ENCODE measurements at places on chromosomes 1 and 21.
A peak's percentile ranks its signal among the peaks of the same experiment; 100 is the strongest.

- no peak for DNase-seq
Measured at GRCh38 chr1:61539720-61540462, 185.1 kb downstream of the TM2D1 start.

DNA sequence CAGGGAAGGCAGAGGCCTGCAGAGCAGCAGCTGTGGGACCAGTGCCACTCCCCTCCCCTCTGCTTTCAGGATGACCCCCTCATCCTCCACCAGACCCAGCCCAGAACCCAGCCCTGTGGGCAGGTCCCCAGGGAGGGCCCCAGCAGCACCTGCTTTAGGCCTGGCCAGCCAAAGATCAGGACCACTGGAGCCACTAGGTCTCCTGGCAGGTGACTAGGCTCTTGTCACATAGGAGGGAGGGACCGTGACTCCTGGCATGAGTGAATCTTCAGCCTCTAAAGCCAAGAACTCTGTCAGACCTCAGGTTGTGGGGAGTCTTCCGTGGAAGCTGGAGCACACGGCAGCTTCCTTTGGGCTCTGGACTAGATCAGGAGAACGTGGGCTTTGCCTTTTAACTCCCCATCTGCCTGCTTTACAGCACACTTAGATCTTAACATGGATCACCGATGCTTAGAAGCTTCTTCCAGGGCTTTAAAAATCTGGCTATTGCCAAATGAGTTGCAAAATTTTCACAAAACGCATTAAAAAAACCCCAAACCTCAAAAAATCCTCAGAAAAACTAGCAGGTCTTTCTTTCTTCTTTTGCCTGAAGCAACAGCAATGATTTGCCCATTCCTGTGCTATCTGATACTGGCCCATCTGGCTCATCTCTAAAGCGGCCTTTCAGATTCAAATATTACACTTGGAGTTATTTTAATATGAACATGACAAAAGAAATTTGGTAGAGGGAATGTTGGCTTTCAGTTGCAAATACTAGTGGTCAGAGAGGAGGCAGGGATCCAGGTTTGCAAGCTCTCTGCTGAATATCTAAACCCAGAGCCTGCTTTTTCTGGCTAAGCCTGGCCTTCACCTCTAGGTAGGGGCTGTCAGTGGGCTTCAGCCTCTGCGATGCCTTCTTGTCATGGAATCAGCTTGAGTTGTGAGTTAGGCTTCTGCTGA lies 235.2 kb downstream of the SDCCAG8 start:
- DNase-seq: no peak

DNA sequence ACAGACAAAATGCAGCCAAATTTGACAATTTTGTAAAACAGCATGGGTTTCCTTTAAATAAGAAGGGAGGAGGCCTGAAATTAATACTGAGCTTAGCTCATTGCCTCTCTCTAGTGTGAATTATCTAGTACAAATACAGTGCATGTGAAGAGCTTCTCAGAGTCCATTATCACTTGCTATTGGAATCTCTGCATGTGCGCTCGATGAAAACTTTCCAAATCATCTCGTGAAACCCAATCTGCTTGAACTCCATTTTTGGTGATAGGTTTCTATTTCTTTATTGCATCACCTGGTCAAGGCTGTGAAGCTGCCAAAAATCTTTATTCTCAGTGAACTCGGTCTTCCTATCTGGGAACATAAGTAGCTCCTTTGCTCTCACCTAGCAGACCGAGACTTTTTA lies 49.5 kb upstream of the LYPLAL1 start:
- no peak for DNase-seq

GRCh38 chr1:100928128-100928527 lies 32.2 kb downstream of the SLC30A7 start:
- DNase-seq: peak; percentile 43

DNA sequence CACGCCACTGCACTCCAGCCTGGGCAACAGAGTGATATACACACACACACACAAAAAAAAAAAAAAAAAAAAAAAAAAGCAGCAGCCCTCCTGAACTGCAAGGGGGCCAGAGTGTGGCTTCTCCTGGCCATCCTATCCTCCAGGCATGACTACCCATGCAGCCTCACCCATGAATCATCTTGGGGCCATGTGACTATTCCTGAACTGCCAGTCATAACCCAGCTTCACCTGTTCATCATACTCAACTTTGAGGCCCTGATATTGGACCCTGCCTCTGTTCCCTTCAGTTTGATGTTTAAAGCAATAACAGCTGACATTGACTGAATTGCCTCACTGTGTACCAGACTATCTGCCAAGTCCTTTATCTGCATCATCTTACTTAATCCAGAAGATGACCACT lies 2.8 kb upstream of the HPCAL4 start:
- DNase-seq: no peak

- no peak for DNase-seq
Measured at GRCh38 chr1:186026946-186027345, 292.8 kb downstream of the HMCN1 start.

GRCh38 chr1:65407877-65408276 lies 12.6 kb upstream of the LEPR start:
- DNase-seq: no peak

- no peak for DNase-seq
Measured at GRCh38 chr1:154859786-154860155, 10.3 kb downstream of the KCNN3 start.

- peak; percentile 39 for DNase-seq
Measured at GRCh38 chr21:44626262-44626661, 631 bp upstream of the KRTAP10-9 start.

DNA sequence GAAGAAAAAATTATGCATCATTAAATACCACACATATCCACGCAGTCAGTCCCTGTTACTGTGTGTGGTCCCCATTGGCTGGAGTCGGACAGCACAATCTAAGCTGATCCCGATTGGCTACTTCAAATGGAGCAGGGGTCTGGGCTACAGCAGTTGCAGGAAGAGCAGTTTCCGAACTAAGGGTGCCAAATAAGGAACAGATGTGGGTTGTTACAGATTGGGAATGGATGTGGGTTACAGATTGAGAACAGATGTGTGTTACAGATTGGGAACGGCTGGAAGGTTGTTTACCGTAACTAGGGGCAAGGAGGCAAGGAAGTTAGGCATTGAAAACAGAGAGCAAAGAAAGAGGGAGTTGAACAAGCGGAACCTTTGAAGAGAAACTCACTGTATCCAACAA lies 19.9 kb downstream of the OR2L13 start:
- no peak for DNase-seq

- no peak for DNase-seq
Measured at GRCh38 chr21:18387994-18388393, 15.6 kb downstream of the TMPRSS15 start.

- no peak for DNase-seq
Measured at GRCh38 chr1:30417001-30417700, 306.2 kb downstream of the MATN1 start.

DNA sequence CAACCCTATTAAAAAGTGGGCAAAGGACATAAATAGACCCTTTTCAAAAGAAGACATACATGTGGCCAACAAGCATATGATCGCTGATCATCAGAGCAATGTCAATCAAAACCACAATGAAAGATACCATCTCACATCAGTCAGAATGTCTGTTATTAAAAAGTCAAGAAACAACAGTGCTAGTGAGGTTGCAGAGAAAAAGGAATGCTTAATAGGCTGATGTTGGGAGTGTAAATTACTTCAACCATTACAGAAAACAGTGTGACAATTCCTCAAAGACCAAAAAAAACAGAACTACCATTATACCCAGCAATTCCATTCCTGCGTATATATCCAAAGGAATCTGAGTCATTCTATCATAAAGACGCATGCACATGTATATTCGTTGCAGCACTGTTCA lies 13.2 kb downstream of the USH2A start:
- no peak for DNase-seq

DNA sequence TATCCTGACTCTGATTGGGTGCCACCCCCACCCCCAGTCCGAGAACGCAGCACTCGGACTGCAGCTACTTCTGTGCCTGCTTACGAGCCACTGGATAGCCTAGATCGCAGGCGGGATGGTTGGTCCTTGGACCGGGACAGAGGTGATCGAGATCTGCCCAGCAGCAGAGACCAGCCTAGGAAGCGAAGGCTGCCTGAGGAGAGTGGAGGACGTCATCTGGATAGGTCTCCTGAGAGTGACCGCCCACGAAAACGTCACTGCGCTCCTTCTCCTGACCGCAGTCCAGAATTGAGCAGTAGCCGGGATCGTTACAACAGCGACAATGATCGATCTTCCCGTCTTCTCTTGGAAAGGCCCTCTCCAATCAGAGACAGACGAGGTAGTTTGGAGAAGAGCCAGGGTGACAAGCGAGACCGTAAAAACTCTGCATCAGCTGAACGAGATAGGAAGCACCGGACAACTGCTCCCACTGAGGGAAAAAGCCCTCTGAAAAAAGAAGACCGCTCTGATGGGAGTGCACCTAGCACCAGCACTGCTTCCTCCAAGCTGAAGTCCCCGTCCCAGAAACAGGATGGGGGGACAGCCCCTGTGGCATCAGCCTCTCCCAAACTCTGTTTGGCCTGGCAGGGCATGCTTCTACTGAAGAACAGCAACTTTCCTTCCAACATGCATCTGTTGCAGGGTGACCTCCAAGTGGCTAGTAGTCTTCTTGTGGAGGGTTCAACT lies 2.1 kb downstream of the RBM15 start:
- no peak for DNase-seq

GRCh38 chr1:218829097-218829496 lies 344.6 kb upstream of the LYPLAL1 start:
- no peak for DNase-seq

DNA sequence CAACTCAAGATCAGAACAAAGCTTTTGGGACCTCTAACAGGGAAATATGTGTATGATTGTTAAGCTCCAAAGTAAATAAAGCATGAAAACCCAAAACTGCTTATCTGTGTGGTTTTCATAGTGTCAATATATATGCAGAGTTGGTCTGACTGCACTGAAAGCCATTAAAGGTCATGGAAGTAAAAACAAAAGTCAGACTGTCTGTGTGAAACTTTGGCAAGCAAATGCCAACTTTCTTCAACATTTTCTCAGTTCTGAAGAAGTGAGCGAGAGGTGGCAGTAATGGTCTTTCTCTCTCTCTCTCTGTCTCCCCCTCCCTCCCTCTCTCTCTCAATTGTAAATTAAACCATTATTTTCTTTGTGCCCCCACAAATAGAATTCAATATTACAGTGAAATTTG lies 100.1 kb upstream of the S1PR1 start:
- peak; percentile 50 for DNase-seq

GRCh38 chr1:225962440-225962975 lies 21.5 kb upstream of the LEFTY2 start:
- peak; percentile 51 for DNase-seq

GRCh38 chr1:41734201-41734970 lies 184.3 kb downstream of the HIVEP3 start:
- DNase-seq: no peak

DNA sequence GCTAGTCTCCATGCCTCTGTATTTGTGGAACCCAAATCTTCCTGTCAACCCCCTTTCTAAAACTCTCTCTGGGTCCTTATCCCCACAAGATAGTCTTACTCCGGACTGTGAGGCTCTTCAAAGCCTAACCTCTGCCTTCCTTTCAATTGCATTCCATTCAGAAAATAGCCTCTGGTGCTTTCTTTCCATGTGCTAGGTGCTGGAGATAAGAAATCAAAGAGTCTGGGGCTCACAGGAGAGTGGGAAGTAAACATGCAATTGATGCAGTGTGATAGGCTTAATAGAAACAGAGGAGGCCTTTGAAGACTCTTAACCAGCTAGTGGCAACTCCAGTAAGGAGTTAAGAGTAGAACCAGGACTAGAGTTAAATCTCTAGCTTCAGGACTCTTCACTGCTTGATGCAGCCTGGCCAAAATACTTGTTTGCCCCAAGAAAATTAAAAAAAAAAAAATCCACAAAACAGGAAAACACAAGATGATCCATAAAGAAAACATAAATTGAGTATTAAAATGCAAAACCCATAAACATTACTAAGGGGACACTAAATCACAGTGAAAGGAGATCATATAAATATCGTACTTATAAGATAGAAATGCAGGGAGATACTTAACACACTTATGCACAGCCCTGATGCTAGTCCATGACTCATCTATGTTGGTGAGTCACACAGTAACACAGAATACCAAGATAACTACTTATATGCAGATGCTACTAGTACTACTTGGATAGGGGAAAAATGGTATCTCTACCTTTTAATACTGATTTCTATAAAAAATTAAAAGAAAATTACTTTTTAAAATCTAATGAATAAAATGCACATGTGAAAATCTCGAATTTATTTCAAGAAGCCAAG lies 341.5 kb downstream of the KCNH1 start:
- DNase-seq: no peak

GRCh38 chr1:108209456-108210108 lies 9.4 kb upstream of the SLC25A24 start:
- DNase-seq: peak; percentile 7

- no peak for DNase-seq
Measured at GRCh38 chr21:26790296-26790695, 54.9 kb downstream of the ADAMTS1 start.

DNA sequence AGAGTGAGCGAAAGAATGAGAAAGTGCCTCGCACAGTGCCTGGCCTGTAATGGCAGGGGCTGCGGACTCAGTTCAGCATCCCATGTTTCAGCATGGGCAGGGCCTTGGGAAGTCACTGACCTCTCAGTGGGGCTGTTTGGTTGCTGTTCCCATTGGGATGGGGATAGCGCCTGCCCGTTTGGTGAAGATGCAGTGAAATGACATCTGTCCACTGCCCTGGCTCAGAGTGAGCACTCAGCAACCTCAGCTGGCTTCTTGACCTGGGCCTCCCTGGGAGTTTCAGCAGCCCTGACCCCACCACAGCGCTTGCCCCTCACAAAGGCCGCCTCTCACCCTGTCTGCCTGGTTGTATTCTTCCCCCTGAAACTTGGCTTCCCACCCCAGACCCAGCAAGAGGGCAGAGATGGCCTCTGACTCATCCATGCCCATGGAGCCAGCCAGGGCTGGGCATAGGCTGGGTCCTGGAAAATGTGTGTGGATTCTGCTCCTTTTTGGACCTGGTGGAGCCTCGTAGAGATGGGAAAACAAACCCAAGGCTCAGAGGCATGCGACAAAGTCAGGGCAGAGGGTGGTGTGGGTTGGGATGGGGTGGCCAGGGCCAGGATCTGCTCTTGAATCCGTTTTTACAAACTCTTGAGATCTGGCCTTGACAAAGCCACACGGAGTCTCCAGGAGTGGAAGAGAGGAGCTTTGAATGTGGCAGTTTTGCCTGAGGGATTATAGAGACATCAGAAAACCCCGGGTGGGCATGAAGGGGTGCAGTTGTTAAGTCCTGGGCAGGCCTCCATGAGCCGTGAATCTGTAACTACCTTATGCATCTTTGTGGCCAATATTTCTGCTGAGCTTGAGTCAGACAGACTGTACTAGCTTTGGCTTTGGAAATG lies 1.2 kb downstream of the XKR8 start:
- no peak for DNase-seq

DNA sequence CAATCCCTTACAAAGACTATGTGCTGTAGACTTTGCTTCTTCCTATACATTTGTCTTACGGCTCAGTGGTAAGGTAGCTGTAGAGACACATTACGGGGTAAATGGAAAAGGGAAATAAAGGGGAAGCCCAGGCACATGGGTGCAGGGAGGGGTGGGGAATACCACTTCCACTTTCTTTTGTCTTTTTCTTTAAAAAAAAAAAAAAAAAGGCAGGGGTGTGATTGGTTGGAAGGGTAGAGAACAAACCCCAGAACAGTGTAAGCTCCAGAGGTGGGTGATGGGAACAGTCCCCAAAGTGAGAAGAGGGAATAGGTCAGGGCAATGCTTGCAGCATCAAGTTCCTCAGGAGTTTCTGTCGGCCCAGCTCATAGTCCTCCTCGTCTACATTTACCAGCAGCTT lies 3.9 kb downstream of the NIT1 start:
- no peak for DNase-seq

Measured in CD4-positive, alpha-beta T cell treated with Interleukin-10 for 1 hour (primary cell).